Hematopoietic multipotent progenitor cell (in vitro differentiated cells): ENCODE measurements at places on chromosomes 2 and 18.

GRCh38 chr2:200367155-200367554 lies 60.7 kb downstream of the SPATS2L start:
- no peak for DNase-seq

DNA sequence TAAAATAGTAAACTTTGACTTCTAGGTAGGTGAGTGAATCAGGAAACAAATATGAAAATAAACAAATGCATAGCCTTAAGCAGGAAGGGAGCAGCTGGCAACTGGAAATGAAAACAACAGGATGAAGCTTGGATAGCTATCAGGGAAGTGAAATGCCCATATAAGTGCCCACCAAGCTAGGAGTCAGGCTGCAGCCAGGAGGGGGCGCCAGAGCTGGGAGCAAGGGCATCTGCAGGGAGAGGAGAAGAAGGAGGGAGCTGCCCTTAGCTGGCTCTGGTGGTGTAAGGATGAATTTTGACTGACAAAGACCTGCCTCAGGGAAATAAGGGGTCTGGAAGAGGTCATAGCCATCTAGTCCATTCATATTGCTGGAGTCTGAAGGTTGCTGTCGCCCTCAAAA lies 298.3 kb downstream of the TDRD15 start:
- DNase-seq, result no peak

DNA sequence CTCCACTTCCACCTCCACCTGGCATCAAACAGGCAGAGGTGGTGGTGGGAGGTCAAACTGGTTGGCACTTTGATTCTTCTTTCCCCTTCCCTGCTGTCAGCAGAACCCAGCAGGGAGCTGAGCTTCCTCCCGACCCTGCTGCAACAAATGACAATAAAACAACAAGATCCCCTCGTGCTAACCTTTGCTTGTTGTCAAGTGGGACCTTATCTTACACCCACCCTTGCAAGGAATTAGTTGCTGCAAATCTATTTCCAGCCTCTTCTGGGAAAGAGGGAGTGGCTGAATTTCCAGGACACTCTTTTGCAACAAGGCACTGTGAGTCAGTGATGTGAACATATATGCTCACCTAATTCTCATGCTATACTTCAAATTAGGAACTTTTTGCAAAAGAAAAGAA lies 655.1 kb downstream of the DSC3 start:
- no peak for DNase-seq

DNA sequence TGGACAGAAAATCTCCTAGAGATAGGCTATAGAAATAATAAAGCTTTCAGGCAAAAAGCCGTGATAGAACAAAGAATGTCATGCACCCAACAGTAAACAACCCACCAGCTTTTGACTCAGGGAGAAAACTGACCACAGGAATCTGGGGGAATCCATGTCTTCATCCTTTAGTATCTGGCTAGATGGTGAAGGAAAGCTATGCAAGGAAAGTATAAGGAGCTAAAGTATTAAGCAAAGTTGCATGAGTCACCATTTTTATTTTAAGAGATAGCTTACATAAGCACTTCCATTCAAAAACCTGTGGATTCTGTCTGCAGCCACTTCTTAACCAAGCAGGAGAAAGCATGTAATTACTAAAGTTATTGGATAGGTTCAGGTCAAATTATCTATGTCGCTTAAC lies 363.8 kb downstream of the LRP1B start:
- DNase-seq, result no peak
